ENCODE measurements at places on chromosomes 6 and 20.

GRCh38 chr20:58096880-58097423, 131.5 kb downstream of the ANKRD60 start:
- DNase-seq: no peak

DNA sequence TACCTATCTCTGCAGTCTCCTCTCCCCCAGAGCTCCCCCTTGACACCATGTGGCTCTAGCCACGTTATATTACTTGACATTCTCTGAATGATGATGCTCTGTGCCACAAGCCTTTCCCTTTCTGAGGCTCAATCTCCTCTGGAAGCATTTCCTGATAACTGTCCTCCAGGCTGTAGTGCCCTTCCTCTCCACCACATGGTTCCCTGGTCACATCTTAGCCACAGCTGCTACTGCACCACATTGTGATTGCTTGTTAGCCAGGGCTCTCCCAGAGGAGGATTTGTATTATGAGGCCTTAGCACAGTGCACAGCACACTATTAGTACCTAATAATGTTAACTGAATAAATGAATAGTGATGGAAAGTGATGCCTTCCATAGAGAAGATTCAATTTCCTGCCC, 63.9 kb upstream of the RCAN2 start:
- no peak for DNase-seq

- no peak for DNase-seq
These were observed 32.3 kb downstream of the ELOVL2 start for GRCh38 chr6:11011787-11012234.

GRCh38 chr20:3976511-3976910, 38.8 kb downstream of the RNF24 start:
- no peak for DNase-seq

- DNase-seq: no peak
These were observed 30.2 kb downstream of the PKIB start for GRCh38 chr6:122640366-122640765.

DNA sequence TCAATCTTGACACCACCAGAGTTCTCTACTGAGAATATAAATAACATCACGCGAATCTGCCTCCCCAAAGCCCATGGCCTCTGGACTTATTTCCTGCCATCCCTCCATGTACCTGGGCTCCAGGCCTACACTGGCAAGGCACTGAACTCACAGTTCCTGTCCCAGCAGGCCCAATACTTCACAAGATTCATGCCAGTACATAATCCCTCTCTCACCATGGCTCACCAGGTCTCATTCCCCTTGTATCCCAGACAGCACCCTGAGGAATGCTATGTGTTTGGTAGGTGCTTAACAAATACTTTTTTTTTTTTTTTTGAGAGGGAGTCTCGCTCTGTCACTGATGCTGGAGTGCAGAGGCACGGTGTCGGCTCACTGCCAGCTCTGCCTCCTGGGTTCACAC, 1.9 kb downstream of the KIF16B start:
- DNase-seq: no peak

GRCh38 chr20:43536817-43537440, 21.9 kb upstream of the SGK2 start:
- DNase-seq: no peak

- DNase-seq: no peak
These were observed 103.1 kb upstream of the SMLR1 start for GRCh38 chr6:130724089-130724488.

GRCh38 chr20:3123542-3123941, 36.1 kb downstream of the FASTKD5 start:
- DNase-seq: no peak

GRCh38 chr6:100161782-100162365, 167.9 kb upstream of the MCHR2 start:
- DNase-seq: no peak

DNA sequence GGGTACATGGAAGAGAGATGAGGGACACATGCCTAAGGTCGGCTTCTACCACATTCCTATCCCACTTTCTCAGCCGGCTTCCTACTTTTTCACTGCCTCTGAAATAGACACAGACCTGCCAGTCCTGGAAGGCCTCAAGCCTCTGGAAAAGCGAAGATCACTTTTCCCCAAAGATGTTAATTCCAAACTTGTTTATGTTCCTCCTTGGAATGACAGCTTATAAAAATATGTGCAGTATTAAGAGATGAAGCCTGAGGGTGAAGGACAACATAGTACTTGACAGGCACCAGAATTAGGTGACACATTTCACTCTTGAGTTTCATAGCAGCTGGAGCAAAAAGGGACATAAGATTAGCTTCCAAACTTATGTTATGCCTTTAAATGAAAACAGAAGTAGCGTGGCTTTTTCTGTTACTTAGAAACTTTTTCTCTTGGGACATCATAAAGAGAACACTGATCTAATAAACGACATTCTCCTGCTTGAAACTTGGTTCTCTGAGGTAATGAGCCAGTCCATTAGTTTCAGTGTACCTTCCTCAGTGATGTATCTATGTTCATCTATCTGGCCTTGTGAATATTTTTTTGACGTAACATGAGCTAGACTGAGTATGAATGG, 25.3 kb downstream of the FOXO3 start:
- no peak for DNase-seq

DNA sequence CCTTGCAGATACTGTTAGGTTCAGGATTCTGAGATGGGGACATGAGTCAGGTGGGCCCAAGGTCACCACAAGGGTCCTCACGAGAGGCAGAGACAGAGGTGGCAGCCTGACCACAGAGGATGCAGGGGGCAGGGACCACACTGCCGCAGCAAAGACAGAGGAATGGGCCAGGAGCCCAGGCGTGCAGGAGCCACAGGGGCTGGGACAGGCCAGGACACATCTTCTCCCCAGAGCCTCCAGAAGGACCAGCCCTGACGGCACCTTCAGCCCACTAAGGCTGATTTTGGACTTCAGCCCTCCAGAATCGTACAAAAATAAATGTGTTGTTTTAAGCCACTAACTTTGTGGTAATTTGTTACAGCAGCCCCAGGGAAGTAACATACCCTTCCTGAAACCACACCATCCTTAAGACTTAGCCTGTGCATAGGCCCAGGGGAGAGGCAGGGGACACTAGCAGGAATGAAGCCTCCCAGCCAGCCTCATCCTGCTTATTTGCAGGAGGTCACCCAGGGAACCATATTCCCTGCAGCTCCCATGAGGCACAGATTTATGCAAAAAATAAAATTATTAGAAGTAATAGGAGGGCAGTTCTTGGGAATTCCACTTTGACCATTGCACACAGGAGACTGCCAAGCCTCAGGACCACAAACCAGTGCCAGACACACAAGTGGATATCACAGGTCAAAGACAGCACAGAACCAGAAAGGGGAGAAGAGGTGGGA, 119.3 kb upstream of the CST7 start:
- no peak for DNase-seq

DNA sequence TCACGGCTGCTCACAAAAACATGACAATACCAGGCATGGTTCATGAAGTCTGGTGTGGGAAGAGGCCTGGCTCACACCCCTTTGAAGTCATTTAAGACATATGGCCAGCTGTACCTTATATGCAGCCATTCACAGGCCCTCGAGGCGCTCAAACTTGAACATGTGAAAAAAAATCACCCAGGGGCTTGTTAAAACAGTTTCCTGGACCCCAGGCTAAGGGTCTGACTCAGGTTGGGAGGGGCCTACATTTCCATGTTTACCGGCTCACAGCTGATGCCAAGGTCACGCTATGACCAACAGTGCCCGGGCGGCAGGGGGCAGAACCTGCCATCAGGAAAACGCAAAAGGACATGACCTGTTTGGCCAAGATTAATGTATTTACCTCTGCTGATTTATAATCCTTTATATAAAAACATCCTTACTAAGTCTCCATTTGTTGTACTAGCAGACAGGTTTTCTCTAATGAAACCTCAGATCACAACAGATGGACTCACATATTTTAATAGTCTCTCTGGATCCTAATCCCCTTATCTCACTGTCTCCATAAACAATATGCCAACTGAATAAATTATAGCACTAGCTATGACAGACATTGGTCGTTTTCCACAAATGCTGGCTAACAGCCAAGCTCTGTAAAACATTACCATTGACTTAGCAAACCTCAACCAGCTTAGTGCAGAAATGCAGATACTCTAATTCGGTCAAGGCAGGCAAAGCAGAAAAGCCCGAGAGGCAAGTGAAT, 19.9 kb downstream of the EZR start:
- DNase-seq: peak; percentile 48

DNA sequence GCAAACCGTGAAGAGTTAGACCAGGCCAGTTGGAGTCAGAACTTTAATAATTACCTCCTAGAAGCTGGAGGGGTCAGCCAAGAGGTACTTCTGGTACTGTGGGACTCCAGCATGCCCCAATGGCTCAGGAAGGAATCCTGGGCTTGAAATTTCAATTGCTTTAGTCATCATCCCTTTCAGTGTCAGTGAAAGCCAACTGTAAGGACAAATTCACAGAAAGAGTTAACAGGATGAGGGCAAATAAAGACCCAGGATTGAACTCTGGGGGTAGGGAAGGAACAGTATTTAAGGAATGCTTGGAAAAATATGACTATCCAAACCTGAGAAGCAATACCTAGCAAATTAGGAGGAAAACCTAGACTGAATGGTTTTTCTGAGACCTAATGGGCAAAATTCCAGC, 735.1 kb upstream of the MARCKS start:
- no peak for DNase-seq

GRCh38 chr6:163585932-163586437, 171.5 kb downstream of the QKI start:
- peak; percentile 57 for DNase-seq

DNA sequence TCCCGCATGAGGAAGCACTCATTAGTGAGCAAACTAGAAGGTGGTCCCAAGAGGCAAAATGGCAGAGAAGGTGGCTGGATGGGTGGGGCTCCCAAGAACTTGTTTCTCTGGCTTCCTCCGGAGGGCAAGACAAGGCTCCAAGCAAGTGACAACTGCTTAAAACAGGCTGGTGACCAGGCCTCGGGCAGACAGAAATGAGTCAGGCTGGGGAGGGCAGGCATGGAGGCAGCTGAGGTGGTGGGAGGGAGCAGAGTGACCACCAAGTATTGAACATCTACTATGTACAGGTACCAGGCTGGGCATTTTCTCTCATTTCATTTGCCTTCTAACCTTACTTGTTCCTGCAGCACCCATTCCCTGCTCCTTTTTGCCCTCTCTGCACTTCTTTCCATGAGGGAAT, 33.4 kb downstream of the TNXB start:
- no peak for DNase-seq

GRCh38 chr6:152100183-152100618, 292.7 kb downstream of the ESR1 start:
- peak; percentile 62 for DNase-seq

- no peak for DNase-seq
These were observed 63.7 kb downstream of the LYRM4 start for GRCh38 chr6:5197084-5197483.

- no peak for DNase-seq
These were observed 221.5 kb downstream of the MYLK4 start for GRCh38 chr6:2529211-2529719.

DNA sequence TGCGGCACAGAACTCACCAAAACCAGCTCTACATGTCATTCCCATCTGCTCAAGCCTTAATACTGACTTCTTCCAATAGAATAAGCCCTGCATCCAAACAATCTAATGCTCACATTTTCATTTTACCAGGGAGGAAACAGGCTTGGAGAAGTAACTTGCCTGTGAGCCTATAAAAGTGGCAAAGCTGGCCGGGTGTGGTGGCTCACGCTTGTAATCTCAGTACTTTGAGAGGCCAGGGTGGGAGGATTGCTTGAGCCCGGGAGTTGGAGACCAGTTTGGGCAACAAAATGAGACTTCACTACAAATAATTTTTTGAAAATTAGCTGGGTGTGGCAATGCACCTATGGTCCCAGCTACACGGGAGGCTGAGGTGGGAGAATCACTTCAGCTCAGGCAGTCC, 133.7 kb downstream of the LY86 start:
- DNase-seq: no peak

DNA sequence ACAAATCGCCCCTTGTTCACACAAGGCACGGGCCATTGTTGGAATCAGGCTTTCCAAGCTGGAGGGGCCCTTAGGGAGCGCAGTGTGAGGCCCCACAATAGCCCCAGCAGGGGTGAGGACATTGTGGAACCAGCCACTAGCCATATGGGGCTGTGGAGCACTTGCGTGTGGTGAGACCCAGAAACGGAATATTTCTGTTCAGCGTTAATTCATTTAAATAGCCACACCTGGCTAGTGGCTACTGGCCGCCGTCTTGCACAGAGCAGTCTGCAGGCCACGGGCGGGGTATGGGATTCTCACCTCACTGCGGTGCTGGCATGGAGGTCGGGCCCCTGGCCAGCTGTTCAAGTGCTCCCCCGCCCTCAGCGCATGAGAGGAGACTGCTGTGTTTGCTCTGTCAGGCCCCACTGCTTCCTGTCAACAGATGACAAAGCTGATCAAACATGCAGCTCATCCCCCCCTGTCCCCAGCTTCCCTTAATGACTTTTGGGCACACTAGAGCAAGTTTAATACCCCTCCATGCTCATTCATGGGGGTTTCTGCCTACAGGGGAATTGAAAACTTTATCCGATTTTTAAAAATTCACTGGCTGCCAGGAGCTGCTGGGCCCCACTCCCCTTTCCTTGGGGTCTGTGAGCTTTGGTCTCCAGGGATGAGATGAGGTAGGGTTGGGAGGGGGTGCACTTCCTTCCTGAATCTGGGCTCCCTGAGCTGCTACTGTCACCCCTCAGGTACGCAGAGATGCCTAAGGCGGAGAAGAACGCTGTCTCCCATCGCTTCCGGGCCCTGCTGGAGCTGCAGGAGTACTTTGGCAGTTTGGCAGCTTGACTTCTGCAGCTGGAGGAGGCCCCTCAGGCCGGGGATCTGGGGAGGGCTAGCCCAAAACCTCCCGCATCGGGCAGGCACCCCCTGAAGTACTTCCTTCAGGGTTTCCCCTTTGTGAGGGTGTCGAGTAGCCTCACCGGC, 13.6 kb downstream of the ITPA start:
- DNase-seq: peak; percentile 79

- no peak for DNase-seq
These were observed 88.3 kb downstream of the DLGAP4 start for GRCh38 chr20:36394340-36394965.

GRCh38 chr6:33622456-33623431, 1.6 kb downstream of the ITPR3 start:
- no peak for DNase-seq

- DNase-seq: no peak
These were observed 403.0 kb upstream of the SPTLC3 start for GRCh38 chr20:12605751-12606150.

- peak; percentile 54 for DNase-seq
These were observed 99.3 kb downstream of the TTLL2 start for GRCh38 chr6:167424060-167424673.

DNA sequence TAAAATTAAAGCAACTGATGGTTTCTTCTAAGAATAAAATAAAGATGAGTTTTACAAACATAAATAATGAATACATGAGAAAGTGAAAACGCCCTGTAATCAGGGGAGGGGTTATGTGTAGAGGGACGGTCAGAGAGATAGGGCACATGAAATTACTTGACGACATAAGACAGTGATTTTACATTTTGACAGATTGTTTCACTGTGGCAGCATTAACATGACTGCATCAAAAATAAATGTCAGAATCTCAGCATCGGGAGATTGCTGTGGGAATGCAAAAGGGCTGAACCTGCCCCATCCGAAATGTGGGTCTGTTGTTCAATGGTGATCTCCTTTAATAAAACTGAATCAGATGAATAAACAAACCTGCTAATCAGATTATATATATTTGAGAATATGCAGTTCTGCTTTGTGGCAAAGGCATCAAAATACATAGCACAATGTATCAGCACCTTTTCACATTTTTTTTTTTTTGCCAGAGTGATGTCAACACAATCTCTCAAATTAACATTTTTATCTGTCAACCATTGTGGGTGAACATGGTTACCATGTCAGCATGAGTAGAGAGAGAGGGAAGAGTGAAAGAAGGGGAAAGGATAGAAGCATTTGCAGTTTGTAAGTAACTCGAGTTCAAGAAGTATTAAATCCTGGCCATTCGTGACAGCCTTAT, 177.1 kb upstream of the MAN1A1 start:
- DNase-seq: no peak

- DNase-seq: no peak
These were observed 27.5 kb upstream of the NHSL1 start for GRCh38 chr6:138526822-138527235.
